Activated CD4-positive, alpha-beta T cell treated with anti-CD3 and anti-CD28 coated beads, Interleukin-2, amount 50 U/mL, for 4 hours (primary cell): ENCODE measurements at places on chromosomes 16 and 17.
A peak's percentile ranks its signal among the peaks of the same experiment; 100 is the strongest.

DNA sequence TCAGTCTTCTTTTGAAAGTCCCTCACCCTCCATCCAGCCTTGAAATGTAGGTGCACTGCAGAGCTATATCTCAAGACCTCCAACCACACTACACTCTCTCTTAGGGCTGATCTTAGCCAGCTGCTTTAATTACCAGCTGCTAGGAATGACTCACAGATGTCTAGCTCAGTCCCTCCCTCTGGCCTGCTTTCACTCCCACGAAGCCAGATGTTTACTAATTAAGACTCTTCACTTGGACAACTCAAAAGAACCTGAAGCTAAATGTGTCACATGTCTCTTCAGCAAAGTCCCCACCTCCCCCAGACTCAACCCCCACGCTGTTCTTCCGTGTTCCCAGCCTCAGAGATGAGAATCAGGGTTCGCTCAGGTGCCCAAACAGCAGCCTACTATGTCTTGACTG is 2.6 kb downstream of the GTF3C1 start:
- no peak for DNase-seq

DNA sequence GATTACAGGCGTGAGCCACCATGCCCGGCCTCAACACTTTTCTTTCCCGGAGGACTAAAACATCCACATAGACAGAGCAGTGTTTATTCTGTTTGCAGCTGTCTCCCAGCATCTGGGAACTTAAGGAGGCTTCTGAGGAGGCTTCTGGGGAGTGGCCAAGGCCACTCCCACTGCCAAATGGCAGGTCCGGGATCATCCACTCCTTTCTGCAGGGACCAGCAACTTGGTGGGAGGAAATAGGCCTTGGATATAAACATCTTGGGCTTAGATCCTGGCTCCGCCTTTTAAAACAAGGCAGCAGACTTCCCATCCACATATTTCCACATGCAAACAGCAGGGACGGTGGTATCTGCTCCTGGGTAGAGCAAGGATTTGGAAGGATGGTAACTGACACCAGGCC is 14.1 kb upstream of the SPATA32 start:
- no peak for DNase-seq

DNA sequence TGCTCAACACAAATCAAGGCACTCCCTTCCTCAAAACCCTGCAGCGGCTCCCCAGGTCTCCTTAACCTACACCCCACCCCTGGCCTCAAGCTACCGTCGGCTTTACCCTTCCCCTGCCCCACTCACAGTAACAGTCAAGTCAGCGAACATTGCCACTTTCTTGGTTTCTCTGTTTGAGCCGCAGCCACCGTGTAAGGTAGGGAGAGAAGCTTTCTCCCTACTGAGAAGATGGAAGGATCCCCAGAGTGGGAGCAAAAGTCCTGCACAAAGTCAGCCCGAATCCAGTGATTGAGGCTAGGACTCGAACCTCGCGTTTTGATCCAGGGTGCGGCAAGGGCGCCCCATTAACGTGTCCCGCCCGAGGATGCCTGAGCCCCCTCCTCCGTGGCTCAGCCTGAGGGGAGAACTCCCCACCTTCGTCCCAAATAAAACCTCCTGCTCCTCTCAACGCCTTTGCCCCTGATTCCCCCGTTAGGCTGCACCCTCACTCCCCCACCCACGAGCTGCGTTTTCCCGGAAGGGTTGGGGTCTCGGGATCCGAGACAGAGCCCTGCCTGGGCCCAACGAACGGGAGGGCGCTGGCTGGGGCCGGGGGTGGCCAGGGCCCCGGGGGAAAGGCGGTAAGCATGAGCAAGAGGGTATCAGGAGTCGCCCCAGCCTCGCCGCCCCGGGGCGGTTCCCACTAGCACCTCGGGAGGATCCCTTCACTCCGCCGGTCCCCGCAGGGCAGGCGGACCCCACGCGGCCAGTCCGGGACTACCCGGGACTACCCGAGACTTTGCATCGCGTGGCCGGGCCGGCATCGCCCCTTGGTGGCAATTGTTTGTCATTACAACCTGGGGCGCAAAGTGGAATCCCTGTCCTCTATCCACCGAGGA is 9.9 kb upstream of the NAGS start:
- DNase-seq: peak; percentile 58

- no peak for DNase-seq
Observed at GRCh38 chr17:40034426-40035161, 19.4 kb downstream of the CSF3 start.

GRCh38 chr17:74635418-74635817 is 11.9 kb upstream of the CD300E start:
- DNase-seq: no peak

- no peak for DNase-seq
Observed at GRCh38 chr17:63086483-63087185, 120.6 kb downstream of the TANC2 start.

DNA sequence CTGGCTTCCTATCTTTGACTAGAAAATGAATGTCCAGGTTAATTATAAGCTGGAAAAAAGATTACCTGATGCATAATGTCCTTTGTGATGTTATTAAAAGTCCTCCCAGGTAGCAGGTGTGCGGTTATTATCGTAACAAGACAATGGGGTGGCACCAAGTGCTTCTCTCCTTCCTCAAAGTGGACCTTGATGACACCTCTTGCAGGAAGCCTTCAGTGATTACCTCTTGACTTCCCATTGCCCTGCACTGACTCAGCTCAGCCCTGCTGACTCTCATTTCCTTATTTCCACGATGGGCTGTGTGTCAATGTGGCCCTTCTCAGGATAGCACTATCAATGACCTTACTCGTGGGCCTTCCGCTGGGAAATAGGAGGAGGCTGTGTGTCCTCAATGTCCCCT is 477.4 kb upstream of the CCL2 start:
- no peak for DNase-seq

DNA sequence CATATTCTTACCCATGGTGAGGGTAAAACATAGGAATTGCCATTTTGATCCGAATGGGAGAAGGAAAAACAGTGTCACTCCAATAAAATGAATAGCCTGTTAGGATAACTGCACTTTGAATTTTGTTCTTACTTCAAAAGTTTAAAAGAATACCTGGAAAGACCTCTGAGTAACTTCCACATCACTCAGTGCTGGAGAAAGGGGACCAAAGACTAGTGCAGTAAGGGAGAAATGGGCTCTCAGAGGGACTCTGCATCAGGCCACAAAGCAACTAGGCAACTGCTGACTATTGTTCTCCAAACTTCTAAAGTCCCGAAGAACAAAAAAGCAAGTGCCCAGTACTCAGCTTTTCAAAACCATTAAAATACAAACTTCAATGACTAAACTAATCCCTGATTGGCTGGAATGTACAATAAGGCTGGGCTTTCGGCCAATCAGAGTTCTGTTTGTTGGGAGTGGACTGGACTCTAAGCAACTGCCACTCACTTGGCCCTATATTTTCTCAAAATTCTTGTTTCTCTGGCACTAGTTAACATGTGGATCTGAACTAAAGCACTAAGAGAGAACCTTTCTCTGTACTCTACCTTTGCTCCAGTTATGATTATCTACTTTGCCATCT is 6.2 kb downstream of the DNAJC7 start:
- DNase-seq: no peak

- no peak for DNase-seq
Observed at GRCh38 chr17:62322313-62322712, 58.0 kb upstream of the EFCAB3 start.

GRCh38 chr16:67364600-67365235 is 28.6 kb downstream of the TPPP3 start:
- DNase-seq: no peak

- peak; percentile 12 for DNase-seq
Observed at GRCh38 chr17:78979780-78980623, at the start of gene LGALS3BP. Gene LGALS3BP, minus strand, starts transcription at chr17:78979923. Its CDS starts 2,732 bp downstream, at chr17:78977191.

GRCh38 chr16:89890886-89891657 is 17.7 kb downstream of the TCF25 start:
- DNase-seq: no peak

GRCh38 chr17:27491713-27492190 is 35.5 kb downstream of the KSR1 start:
- DNase-seq: no peak

DNA sequence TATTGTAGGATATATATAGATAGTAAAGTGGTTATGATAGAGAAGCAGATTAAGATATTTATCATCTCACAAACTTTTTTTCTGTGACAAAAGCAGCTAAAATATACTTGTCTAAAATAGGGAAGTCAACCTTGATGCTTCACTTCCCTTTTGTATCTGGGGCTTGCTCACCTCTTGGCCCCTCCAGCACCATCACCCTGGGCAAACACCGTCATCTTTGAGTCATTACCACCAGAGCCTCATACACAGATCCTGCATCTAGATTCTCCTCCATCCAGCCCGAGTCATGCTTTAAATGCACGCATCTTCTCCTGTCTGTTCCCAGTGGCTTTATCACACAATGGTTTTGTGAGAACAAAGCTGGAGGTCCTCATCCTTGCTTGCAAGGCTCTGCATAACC is 1062.7 kb upstream of the EEF2KMT start:
- no peak for DNase-seq

GRCh38 chr17:32732900-32733299 is 144.0 kb downstream of the MYO1D start:
- no peak for DNase-seq

DNA sequence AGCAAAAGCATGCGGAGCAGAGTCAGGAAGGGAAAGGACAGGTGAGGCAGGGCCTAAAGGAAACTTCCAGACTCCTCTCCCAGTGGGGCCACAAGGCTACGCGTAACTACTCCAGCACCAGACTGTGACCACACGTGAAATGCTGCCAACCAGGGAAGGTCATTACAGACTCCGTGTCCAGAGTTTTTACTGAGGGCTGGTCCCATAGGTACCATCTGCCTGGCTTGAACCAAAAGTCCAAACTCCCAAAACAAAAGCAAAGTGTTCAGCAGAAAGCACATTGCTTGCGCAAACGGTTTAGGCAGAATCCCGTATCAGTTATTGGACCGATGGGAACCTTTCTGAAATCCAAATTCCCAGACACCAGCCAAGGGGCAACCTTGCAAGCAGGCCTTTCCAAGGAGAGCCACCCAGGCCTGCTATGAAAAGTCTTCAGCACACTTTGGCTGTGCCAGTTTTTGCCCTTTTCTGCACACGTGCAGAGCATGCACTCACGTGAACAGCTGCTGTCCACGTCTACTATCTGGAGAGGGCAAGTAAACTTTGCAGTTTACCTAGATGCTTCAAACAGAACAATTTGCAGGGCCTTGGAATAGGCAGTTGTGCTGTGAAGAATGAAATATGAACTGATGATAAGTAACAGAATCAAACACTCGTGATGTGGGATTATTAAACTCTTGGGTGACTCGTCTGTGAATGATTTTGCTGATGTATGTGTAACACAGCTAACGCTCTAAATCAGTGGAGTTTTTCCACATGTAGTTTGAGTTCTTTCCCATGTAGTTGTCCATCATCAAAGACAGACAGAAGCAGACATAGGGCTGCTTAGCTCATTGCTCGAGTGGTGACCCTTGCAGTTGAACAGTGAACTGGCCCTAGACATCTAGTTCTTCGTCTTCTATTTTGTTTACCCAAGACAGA is 58.1 kb upstream of the CRISPLD2 start:
- DNase-seq: no peak

DNA sequence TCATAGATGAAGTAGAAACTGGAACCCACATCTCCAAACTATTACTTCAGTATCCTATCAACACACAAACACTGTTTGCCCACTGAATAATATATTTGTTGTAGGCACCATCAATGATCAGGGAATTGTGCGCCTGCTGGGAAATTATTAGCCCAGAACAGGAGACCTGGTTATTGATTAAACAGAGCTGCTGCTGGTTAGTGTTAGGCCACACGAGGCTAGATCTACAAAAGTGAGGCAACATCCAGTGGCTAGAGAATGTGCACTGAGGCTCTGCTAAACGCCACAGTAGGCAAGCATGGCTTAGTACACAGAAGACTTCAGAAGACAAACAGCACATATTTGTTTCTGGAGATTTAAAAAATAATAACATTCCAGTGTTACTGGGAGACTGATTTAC is 11.0 kb downstream of the ABHD15 start:
- DNase-seq: no peak

GRCh38 chr17:29292071-29292991 is 1.6 kb downstream of the NUFIP2 start:
- peak; percentile 45 for DNase-seq

- DNase-seq: no peak
Observed at GRCh38 chr17:41957031-41957868, 9.3 kb upstream of the CNP start.

DNA sequence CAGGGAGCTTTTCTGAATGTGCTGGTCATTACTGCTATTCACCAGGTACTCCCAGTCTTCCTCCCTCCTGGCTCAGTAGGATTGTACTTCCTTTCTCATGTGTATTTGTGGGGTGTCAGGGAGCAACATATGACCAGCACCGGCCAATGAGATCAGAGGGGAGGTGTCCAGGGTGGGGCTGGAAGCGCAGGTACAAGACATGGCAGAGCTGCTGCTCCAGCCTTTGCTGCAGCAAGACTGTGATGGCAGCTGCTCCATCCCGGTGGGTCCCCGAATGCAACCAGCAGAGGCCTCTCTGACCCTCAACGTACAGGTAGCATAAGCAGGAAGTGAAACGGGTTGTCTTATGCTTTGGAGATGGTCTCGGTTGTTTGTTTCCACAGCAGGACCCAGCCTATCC is 53.8 kb upstream of the CACNG5 start:
- DNase-seq: no peak

GRCh38 chr16:16021988-16022682 is 72.7 kb downstream of the ABCC1 start:
- DNase-seq: no peak

DNA sequence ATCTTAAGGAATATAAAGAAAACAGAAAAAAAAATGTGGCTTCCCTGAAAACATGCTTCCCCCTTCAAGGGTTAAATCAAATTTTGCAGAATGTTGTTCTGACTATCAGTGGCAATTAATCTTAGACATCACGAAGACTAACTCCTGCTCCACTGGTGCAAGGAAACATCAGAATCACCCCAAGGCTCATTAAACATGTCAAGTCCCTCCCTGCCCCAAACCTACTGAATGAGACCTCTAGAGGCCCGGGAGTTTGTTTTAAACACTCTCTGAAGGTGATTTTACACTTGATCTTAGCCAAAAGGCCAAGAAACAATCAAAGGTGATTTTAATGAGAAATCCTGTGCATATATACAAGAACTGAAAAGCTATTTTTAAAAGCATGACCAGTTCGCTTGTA is 18.3 kb downstream of the PSME3IP1 start:
- no peak for DNase-seq

- DNase-seq: no peak
Observed at GRCh38 chr17:7382901-7383300, 2.0 kb downstream of the TNK1 start.

GRCh38 chr17:680529-680928 is 34.1 kb downstream of the VPS53 start:
- DNase-seq: no peak
